Stimulated activated CD4-positive, alpha-beta T cell treated with anti-CD3 and anti-CD28 coated beads, Interleukin-4, amount 100 ng/mL, for 48 hours (primary cell): ENCODE measurements at places on chromosomes 5 and 9.

DNA sequence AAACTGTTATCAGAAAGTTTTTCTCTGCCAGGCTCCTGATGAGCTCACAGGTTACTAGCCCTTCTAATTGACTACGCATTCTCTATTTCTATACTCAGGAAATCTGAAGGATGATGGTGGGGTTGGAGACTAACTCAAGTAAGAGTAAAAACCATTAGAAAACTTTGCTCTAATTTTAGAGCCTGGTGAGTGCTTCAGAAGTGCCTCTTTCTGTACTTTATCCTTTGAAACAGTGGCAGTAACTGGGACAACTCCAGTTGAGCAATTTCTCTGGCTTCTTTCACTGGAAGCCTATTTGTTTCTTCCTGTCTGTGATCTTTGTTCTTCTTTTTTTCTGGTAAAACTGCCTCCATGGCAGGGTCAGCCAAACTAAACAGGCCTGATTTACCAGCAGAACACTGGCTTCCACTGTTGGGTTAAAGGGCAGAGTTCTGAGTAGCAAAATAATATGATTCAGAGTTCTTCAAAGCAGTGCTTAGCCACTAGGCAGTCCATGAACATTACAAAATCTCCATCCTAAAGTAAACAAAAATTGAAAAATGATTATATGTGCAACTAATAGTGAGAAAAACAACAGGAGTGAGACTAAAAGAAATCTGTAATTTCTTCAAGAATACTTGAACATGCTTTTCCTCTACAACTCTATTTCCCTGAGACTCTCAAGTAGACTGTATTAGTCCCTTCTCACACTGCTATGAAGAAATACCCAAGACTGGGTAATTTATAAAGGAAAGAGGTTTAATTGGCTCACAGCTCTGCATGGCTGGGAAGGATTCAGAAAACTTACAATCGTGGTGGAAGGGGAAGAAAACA, 79.8 kb downstream of the MROH2B start:
- no peak for DNase-seq

DNA sequence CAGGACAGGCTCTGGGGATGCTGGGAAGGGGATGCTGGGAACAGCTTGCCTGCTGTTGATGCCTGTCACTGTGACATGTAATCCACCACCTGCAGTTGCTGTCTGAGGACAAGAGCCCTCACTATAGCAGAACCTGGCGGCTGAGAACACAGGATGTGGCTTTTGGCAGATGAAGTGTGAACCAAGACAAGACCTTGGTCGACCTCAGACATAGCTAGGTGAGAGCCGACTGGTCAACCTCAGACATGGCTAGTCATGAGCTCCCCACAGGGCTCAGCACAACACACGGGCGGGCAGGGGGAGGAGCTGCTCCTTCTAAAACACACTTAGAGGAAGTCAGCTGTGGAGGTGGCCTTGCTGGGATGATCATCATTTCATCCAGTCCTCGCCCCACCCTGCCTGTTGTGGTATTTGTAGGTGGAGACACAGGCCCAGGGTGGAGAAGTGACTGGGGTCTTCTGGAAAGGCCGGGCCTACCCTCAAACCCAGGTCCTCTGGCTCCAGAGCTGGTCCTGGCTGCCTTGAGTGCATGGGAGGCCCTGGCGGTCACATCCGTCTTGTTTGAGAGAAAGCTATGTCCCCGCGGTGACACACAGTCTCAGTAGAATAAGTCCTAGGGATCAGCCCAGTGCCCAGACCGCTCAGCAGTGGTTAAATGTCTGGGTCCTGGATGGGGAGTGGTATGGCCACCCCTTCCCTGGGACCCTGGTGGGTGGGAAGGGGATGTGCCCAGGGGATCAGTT, 6.1 kb downstream of the SUSD3 start:
- DNase-seq: peak; percentile 84

DNA sequence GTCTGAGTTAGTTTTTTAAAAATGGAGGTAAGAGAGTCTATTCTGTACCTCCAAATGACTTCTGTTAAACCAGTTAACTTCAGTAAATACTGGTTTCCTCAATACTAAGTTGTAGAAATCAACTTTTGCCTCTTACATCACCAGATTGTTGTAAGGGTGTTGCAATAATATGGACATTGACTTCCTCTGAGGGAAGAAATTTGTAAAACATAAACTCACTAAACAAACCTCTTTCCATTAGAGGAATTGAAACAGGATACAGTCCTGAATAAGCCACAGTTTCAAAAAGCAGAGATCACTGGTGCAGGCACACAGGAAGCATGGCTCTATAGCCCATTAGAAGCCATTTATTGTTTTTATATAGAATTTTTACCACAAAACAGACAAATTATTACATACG, 32.7 kb upstream of the SLCO6A1 start:
- no peak for DNase-seq

DNA sequence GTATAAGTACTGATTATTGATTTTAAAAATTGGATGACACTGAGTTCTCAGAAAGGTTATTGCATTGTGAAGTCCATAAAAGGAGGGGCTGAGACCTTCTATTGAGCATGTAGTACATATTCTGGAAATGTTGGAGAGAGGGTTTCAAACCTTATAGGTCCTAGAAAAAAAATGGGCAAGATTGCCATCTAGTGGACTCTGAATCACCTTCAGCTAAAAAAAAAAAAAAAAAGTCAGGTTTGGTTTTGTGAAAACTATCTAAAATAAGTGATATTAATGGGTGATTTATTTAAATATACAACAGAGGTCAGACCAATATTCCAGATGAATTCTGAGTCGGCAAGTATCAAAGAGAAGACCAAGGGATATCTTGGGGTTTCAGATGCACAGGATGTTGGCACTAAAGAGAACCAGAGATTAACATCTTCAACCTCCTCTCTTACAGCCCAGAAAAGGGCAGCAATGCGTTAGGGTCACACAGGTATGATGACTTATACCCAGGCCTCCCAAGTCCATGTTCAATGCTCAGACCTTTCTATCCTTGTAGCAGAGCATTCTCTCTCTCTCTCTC, 109.8 kb upstream of the NMUR2 start:
- DNase-seq: no peak

- no peak for DNase-seq
Observed at GRCh38 chr5:136000932-136001331, 27.9 kb upstream of the TGFBI start.

- no peak for DNase-seq
Observed at GRCh38 chr9:126343271-126343700, 16.7 kb downstream of the MVB12B start.

DNA sequence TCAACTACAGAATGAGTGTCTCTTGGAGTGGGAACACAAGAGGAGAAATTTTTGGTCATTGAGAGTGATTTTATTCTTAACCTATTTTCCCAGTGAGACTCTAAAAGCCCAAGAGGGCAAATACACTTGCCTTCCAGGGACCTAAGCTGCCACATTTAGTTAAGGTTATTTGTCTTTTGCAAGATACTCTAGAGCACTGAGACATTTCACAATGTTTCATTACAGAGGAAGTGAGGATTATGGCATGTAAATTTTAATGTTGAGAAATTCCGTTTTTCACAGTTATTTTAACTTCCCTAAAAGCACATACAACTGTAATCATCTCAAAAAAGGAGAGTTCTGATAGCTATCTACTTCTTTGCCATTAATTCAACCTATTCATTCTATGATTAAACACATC, 38.7 kb upstream of the RAB3C start:
- DNase-seq: no peak

- DNase-seq: no peak
Observed at GRCh38 chr9:127569886-127570401, 42.1 kb upstream of the STXBP1 start.

- no peak for DNase-seq
Observed at GRCh38 chr9:98935071-98935505, 8.6 kb upstream of the COL15A1 start.

DNA sequence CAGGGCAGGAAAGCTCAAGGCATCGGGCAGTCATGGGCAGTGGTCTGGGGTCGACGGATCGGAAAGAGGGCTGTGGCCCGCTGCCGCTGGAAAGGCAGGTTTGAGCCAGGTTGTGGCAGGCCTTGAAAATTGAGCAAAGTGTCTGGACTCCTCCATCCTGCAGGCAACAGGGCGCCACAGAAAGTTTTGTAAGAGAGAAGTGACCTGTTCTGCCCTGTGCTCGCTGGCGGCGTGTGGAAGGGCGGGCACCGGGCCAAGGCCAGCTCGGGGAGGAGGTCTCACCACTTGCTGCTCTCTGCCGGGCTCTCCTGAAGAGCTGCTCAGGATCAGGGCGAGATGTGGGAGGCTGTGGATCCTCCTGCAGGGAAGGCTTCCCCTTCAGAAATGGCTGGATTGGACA, 41.4 kb upstream of the FAT2 start:
- no peak for DNase-seq

GRCh38 chr9:94188246-94188645, 70.9 kb upstream of the ZNF169 start:
- DNase-seq: no peak

GRCh38 chr9:93473411-93473810, 20.0 kb upstream of the FAM120AOS start:
- DNase-seq: no peak

DNA sequence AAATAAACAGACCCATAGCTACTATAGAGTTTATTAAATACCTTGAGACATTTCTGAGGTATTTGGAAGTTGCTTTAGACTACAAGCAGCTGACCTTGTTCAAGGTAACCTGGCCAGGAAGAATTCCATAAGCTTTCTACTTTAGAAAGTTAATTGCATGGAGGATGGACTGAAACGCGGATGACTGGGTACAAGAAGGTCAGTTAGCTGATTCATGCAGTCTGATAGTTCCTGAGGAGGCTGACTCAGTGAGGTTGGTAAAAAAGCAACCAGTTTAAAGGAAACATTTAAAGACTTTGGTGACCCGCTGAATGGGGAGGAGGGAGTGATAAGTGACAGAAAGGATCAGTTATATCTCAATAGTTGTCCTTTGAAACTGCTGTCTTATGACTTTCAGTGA, 670.1 kb upstream of the CDH9 start:
- DNase-seq: no peak

DNA sequence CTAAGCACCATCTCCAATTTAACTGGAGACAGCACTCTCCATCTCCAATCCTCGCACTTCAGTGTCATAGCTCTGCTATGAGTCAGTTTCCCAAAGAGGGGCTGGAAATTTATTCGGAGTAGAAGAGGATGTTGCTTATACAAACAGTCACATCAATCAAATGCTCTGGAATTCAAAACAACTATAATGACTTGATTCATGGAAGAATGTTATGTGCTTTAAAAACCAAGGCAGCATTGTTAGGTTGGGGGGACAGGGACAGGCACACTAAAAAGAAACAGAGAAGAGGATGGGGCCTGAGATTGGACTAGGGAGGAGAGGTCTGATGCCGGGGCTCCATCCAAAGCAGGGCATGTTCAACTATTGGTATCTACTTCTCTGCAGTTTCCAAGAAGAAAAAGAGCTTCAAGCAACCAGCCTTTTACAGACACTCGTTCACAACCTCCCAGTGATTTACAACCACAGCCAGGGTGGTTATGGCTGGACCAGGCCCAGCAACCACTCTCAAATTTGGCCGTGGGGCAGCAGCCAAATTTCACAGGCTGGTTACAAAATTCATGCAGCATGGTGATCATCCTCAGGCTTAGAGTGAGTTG, 117.5 kb upstream of the ZNF366 start:
- no peak for DNase-seq

- no peak for DNase-seq
Observed at GRCh38 chr5:22842574-22842973, 10.6 kb downstream of the CDH12 start.

- DNase-seq: no peak
Observed at GRCh38 chr5:155575861-155576260, 562.3 kb downstream of the KIF4B start.

DNA sequence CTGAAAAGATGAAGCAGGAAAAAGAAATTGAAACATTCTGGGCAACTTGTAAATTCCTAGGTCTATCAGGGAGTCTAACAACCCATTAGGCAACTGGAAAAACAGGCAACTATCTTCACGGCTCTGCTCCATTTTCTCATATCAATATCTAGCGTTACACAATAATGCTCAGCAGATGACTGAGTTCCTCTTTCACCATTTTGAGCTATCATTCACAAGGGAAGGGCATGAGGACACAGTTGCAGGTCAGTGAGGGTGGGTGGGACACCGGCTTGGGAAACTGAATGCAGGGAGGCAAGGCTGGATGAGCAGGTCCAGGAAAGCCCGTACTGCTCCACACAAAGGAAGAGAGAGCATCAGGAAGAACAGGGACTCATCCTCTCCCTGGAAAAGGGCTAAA, 67.0 kb downstream of the FRMD3 start:
- no peak for DNase-seq

GRCh38 chr5:83474991-83475390, 3.4 kb downstream of the VCAN start:
- no peak for DNase-seq

DNA sequence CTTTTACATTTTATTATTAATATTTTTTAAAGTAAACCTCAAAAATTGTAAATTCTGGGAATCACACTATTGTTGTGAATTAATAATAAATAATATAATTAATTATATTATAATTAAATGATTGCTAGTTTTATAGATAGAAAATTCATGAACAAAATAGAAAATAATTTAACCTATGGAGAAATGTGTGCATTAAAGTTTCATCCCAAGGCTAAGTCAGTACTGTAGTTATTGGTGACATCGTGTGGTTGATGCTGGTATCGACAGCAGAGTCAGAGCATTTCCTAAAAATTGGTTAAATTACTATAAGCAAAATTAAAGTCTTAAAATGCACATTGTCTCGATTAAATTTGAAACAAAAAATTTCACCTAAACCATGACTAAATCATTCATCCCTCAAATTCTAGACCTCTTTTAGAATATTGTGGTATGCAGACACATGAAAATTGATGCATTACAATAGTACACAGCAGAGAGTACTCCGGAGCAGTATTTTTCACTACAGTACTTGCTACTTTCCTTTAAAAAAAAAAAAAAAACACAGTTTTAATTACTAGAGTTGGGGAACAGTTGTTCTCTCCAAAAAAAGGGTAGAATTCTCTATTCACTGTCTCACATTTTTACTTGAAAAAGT, 73.9 kb downstream of the RORB start:
- DNase-seq: peak; percentile 3

- no peak for DNase-seq
Observed at GRCh38 chr5:83686251-83686650, 34.4 kb downstream of the HAPLN1 start.

GRCh38 chr9:133803028-133803585, 65.0 kb upstream of the SARDH start:
- no peak for DNase-seq

- no peak for DNase-seq
Observed at GRCh38 chr5:41270423-41271251, 57.3 kb upstream of the C6 start.

DNA sequence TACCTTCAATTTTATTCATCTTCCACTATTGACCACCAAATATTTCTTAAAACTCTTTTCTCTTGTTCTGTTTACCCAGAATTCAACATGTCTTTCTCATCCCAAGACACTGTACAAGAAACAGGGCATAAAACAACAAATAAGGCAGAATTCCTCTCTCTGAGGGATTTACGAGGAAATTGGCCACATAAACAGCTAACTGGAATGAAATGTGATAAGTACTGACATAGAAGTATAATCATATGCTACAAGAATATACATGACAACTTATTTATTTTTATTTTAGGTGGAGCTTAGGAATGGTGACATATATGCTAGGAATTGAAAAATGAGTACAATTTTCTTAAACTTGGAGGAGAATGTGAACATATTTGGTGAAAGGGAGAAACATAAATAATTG, 48.8 kb upstream of the FBN2 start:
- no peak for DNase-seq

GRCh38 chr5:150612905-150613670, 27.4 kb upstream of the SYNPO start:
- DNase-seq: no peak

GRCh38 chr5:69312459-69313160, 20.0 kb downstream of the CCDC125 start:
- DNase-seq: no peak

GRCh38 chr5:150176745-150177477, 10.3 kb downstream of the CDX1 start:
- DNase-seq: no peak
